ENCODE measurements at places on chromosomes 1 and 21. TPM values are rescaled to one million over a fixed set of nuclear protein-coding genes. Genes with fewer than 3 reads are reported as not detected.
A peak's percentile ranks its signal among the peaks of the same experiment; 100 is the strongest.

GRCh38 chr1:171160211-171160610 lies 24.9 kb upstream of the FMO2 start:
- no peak for DNase-seq

- no peak for DNase-seq
Observed at GRCh38 chr21:17903029-17903806, 84.1 kb upstream of the C21orf91 start.

Gene AKR7A3
- total RNA-seq: 1.0 TPM

Gene RASSF5
- 211 TPM for total RNA-seq

Gene CHD5
- 0.61 TPM for total RNA-seq

Gene PTGER3
- 1.3 TPM for total RNA-seq

DNA sequence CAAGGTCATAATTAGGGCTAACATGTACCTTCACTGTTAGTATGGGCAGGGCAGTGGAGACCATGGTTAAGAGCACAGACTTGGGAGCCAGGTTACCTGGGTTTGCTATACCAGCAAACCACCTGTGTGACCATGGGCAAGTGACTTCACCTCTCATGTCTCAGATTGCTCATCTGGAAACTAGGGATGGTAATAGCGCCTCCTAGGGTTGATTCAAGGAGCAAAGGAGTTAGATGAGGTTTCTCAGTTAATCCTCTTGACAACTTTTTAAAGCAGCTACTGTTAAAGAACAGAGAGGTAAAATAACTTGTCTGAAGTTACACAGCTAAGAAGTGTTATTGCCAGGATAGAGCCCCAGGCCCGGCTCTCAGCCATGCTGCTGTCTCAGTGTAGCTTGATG lies 790 bp upstream of the MATN1 start:
- DNase-seq: no peak

DNA sequence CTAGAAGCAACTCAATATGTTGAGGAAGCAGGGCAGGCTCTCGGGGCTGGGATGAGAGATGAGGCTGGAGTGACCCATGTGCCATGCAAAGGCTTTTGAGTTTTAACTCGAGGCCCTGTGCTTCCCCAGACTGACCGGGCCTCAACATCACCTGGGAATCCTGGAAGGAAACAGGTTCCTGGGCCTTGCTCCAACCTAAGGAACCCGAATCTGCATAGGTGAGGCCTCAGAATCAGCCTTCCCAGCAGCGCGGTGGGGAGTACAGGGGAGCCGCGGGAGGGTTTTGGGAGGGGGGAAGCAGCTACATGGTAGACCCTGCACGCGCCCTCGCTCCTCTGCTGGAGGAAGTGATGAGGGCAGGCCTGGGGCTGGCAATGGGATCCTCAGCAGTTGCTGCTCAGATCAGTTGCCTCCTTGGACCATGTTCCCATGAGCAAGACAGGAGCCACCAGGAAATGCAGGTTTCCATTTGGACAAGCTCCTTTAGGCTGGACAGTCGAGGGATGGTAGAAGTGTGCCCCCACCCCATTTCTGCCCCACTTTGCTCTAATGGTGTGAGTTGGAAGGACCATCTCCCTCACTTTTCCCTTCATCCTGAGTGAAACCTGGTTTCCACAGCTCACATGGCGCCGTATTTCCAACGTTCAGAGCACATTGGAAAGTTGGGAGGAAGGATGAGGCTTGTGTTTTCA lies 4.5 kb upstream of the KIAA1614 start:
- no peak for DNase-seq

Gene AGBL4
- total RNA-seq: not detected

Gene GRIK1
- not detected for total RNA-seq

- DNase-seq: peak; percentile 57
Observed at GRCh38 chr1:182392050-182393028, 749 bp upstream of the GLUL start.

Gene S100A16
- not detected for total RNA-seq

- no peak for DNase-seq
Observed at GRCh38 chr21:27103768-27104167, 136.9 kb upstream of the ADAMTS5 start.

DNA sequence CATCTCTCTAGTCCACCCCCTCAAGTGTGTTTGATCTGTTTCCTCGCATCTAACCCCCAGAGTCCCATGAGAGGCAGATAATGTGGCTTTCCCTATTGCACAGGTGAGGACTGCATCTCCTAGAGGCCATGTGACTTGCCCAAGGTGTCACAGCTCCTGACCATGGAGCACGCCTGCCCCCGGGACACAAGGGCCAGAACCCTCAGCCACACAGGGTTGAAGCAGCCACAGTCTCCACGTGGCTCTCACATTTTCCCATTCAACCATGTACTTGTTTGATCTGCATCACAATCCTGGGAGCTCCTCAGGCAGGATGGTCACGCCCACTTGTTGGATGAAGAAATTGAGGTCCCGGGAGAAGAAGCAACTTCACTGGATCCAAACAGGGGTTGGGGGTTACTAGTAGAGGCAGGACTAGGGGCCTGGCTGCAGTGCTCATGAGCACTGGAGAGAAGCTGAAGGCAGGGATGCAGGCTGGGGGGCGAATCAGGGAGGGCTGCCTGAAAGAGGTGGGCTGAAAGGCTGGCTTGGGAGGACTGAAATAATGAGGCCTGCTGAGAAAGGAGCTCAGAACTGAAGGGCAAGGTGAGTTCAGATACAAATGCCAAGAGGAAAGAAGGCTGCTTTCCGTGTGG lies 207.9 kb downstream of the PTPRU start:
- no peak for DNase-seq

DNA sequence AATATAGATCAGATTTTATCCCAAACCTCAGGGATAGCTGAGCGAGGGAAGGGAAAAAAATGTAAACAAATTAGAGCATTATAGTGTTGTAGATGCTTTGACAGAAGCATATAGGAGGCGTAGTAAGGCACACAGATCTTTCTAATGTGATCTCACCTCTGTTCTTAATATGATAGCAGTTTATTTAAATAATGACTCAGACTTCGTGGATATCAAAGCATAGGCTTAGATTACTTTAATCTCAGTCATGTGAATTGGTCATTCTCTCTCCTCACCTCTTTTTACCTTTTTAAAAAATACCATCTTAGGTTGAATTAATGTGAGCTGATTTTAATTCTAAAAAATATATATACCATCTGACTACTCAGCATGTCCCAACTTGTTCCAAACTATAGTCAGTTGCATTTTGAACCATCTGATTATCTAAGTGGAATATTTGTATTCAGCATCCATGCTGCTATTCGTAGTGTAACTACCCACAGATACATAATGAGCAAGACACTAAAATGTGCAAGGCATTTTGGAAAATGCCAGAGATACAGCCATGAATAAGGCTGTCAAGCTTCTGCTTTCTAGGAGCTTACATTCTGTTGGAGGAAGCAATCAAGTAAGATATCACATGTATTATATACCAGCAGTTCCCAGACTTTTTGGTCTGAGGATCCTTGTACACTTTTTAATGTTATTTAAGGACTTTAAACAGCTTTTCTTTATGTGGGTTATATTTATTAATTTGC lies 76.7 kb downstream of the OSBPL9 start:
- no peak for DNase-seq

GRCh38 chr1:56548571-56548970 lies 30.8 kb downstream of the PLPP3 start:
- DNase-seq: no peak

Measured in activated naive CD8-positive, alpha-beta T cell treated with anti-CD3 and anti-CD28 coated beads, Interleukin-2, amount 10 ng/mL, durations not matched to agents 7 days and 5 days (primary cell).